Bone marrow (tissue), 2 donors: ENCODE measurements at places on chromosomes 6 and 20.

DNA sequence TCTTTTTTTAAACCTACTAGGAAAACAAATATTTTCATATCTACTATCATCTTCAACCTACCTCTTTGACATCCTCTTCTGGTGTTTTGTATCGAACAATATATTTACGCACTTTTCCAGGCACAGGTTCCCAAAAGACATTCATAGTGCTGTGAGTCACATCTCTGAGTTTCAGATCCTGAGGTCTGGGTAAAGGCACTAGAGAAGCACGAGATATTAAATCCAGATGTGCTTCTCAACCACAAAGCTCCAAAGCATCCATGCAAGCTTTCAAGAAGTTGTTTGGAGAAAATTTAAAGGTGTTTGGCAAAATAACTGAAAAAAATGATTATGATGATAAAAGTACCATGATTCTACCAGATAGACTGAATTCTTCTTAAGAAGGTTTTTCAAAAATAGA lies 62.7 kb downstream of the COL12A1 start:
- DNase-seq = no peak

GRCh38 chr6:119132261-119132981 lies 54.0 kb upstream of the FAM184A start:
- DNase-seq = no peak

DNA sequence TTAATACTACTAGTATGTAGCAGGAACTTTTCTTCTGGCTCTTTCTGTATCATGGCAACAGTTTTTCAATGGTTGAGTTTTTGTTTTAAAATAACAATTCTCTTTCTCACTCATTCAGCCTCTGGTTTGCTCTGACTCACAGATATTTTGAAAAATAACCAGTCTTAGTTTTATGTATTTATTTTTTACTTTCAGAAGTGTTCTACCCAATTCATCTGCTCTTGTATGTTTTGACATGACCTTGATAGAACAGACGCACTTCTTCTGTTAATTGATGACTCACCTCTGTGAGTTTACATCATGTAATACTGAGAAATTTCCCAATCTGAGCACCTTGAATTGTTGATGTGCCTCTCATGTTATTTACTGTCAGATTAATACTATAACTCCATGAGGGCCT lies 178.9 kb downstream of the SASH1 start:
- DNase-seq = no peak

DNA sequence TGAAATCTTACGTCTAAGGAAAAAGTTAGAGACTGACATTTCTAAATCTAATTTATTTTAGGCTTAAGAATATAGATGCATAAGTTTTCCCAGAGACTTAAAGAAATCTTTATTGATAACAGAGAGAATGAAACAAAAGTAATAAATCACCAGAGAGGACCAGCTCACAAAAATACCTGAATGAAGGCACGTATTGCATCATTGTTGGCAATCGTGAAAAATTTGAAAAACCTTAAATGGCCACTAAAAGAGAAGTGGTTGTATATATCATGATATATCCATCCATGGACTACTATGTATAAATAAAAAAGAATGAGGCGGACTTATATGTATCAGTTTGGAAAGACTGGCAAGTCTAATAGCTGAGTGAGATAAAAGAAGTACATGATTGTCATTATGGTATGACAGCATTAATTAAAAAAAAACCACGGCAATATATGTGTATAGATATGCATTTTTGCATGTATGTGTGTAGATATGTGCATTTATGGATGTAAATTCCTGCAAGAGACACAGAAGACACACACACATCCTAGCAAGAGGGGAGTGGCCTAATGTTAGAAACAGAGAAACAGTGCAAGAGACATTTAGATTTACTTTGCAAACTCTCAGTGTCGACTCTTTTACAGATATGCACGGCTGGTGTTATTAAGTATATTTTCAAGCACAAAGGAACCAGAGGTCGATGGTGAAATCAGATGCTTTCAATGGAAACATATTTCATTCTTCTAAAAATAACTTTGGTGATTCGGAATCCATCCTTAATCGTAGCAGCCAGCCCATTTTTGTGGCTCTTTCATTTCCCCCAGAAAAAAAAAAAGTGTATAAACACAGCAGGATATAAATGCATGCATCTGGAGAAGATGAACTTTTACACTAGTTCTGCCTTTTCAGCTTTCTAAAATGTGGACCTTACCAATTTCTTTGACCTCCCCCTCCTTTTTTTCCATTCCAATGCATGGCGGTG lies 156.1 kb upstream of the SALL4 start:
- DNase-seq = no peak

- no peak for DNase-seq
Measured at GRCh38 chr6:108565091-108565766, 4.5 kb downstream of the FOXO3 start.

DNA sequence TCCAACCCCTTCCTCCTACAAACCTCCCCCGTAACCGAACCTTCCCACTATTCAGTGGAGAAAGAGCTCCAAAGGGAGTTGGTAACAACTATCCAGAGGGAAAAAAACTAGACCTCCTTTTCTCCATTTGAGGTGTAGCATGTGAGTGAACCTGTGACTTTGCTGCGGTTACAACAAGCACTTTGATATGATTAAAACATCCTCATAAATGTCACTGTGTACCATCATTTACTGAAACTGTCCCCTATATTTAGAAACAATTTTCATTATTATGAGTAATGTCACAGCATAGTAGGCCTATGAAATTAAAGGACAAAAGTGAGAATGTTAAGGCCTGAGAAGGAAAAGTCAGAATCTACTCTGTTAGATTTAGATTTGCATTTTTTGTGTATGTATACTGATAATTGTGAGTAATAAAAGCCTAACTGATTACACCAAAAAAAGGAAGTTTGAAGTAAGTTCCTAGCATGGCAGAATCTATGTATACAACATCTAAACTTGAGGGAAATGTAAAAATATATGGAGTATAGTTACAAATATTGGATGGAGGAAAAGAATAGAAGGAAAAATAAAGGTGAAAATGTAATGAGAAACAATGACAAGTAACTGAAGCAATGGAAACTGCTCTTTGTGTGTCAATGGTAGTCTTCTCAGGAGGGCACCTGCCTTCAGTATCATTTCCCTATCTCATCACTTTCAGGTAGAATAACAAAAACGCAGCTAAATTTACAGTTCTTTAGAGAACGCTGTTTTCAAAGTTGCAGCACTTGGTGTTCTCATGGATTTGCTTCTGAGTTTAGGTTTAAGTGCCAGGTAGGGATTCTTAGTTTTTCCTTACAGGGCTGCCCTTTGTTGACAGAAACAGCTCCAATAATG lies 145.9 kb downstream of the IMPG1 start:
- DNase-seq = no peak

DNA sequence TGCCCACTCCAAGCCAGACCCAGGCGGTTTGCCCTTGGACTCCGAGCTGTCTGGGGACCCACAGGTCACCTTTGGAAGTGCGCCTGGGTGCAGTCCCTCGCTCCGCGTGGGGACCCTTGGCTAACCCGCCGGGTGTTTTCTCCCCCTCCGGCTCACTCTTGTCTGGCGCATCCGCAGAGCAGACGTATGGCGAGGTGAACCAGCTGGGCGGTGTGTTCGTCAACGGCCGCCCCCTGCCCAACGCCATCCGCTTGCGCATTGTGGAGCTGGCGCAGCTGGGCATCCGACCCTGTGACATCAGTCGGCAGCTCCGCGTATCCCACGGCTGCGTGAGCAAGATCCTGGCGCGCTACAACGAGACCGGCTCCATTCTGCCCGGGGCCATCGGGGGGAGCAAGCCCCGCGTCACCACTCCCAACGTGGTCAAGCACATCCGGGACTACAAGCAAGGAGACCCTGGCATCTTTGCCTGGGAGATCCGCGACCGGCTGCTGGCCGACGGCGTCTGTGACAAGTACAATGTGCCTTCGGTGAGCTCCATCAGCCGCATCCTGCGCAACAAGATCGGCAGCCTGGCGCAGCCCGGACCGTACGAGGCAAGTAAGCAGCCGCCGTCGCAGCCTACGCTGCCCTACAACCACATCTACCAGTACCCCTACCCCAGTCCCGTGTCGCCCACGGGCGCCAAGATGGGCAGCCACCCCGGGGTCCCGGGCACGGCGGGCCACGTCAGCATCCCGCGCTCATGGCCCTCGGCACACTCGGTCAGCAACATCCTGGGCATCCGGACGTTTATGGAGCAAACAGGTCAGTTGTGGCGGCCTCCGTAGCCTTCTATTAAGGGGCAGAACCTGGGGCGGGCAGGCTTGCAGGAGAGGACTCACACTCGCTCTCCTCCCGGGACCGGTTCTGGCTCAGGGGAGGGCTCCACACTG lies 1.1 kb downstream of the PAX1 start:
- DNase-seq = no peak

DNA sequence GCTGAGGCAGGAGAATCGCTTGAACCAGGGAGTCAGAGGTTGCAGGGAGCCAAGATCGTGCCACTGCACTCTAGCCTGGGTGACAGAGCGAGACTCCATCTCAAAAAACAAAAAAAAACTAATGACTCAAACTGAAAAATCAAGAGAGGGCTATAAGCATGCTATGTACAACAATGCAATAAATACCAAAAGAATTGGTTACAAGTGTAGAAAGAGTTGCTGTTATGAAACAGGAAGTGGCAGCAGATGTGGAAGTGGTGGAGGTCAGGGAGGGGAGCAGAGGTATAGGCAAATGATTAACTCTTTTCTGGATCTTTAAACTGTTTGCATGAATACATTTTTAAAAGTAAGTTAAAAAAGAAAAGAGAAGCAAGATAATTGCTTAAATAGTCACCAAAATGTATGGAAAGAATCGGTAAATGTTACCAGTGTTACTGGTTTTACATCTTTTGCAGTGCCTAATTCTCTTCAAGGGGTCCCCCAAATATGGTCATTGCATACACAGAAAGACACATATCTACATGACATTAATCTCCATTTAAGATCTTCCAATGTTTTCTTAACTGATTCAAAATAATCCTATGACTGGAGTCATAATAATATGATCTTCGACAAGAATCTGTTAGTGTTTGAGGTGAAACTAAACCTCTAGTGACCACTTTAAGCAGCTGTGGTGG lies 15.0 kb downstream of the CALHM6 start:
- DNase-seq = no peak

- DNase-seq = no peak
Measured at GRCh38 chr20:9955646-9956045, 79.1 kb upstream of the ANKEF1 start.

GRCh38 chr6:36430351-36430750 lies 12.3 kb downstream of the PXT1 start:
- DNase-seq = no peak

GRCh38 chr6:98107801-98108200 lies 726.6 kb upstream of the POU3F2 start:
- no peak for DNase-seq

DNA sequence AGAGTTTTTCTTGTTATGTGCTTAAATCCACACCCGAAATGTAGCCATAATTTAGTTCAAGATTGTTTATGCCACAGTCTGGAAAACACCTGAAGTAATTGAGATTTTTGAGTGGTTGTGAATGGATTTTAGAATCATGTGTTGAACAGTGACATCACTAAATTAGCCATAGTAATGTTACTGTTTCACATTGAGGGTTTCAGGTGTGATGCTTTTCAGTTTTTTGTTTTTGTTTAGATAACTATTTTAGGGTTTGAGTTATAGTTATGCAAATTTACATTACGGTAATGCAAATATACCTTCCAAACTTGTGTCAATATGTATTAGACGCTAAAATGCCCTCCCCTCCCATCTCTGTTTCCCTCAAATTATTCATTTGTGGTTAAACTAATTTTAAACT lies 22.9 kb downstream of the QKI start:
- DNase-seq = no peak

GRCh38 chr6:7283676-7284075 lies 29.3 kb downstream of the SSR1 start:
- no peak for DNase-seq

DNA sequence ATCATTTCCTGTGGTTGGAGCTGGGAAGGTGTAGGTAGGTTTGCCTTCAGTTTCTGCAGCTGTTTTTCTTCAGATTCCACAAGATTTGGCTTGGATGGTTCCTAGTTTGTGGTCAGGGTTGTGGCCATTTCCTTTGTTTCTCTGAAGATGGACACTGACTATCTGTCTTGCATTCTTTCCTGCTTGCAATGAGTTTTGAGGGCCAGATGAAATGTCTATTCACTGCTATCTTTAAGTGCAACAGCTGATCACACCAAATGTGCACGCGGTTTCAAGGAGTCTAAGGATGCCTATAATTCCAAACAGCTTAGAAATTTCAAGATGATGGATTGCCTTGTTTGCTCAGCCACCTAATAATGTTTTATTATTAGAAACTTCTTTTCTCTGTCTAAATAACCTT lies 28.4 kb downstream of the IL20RA start:
- no peak for DNase-seq

GRCh38 chr6:56593801-56594318 lies 48.8 kb downstream of the DST start:
- DNase-seq = no peak

DNA sequence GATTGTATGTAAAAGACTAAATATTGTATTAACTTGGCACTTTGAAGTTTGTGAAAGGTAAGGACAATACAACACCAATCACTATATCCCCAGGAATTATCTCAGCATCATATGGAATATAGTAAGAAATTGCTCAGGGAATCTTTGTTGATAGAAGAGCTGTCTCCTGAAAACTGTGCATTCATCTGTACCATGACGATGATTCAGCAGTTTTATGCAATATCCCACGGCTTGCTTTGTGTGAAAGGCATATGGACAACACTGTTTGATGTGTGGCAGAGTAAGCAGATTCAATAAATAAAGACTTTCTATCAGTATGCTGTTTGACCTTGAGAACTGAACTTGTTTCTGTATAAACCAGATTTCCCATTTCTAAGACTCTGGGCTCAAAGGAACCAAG lies 147.5 kb upstream of the PLN start:
- DNase-seq = no peak

GRCh38 chr6:15874821-15875220 lies 212.0 kb upstream of the DTNBP1 start:
- DNase-seq = no peak
